ENCODE measurements at places on chromosomes 12 and 14.
A peak's percentile ranks its signal among the peaks of the same experiment; 100 is the strongest.

DNA sequence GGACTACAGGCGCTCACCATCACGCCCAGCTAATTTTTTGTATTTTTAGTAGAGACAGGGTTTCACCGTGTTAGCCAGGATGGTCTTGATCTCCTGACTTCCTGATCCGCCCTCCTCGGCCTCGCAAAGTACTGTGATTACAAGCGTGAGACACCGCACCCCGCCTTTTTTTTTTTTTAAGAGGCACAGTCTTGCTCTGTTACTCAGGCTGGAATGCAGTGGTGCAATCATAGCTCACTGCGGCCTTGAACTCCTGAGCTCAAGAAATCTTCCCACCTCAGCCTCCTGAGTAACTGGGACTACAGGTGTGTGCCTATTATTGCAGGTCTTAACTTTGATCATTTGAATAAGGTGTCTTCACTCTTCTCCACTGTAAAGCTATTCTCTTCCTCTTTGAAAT is 5.3 kb upstream of the GLTP start:
- DNase-seq, result no peak

DNA sequence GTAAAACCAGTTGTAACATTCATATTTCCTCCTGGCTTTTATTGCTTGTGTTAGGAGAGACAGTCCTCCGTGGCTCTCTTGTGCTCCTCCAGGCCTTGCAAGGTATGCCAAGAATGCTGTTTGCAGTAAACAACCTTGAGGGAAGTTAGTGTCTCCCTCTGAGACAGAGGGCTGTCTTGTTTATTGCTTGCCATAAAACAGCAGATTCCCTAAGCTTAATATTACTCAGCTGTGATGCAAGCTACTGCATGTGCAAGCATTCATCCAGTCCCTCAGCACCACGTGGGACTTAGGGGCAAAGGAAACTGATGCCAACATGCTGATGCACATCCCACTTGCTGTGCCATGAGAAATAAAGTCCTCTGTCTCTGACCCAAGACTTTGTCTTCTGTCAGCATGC is 6.6 kb downstream of the POMT2 start:
- no peak for DNase-seq

DNA sequence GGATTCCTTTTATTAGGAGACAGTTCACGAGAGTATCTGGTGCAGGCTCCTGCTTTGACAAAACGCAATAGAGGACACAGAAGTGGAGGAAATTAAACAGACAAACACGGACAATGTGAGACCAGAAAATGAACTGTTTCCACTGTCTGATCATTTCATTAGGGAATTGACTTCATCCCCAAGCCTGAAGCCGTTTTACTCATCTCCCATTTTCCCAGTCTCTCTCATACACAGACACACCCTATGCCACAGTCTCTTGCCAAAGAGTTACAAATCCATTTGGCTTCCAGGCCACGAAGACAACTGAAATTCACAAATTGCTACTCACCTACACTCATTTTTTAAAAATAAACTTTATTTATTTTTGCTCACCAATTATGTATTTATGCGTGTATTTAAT is 1087.8 kb upstream of the TMEM132C start:
- DNase-seq, result no peak

DNA sequence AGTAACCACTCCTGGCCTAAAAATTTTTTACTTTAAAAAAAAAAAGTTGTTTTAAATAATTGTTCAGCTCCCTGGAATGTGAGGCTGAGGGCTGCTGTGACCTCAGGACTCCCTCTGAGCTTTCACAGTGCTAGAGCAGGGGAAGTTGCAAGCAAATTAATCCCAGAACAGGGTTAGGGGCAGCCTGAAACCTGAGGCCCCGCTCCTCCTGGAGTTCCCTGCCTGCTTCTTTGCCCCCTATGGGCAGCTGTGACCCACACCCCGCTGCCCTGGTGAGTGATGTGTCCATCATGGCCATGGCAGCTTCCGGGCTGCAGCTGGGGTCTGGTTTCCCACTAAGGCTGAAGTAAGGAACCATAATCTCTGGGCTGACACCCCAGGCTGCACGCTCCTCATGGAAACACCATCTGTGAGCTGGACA is 9.5 kb downstream of the RITA1 start:
- DNase-seq, result no peak

DNA sequence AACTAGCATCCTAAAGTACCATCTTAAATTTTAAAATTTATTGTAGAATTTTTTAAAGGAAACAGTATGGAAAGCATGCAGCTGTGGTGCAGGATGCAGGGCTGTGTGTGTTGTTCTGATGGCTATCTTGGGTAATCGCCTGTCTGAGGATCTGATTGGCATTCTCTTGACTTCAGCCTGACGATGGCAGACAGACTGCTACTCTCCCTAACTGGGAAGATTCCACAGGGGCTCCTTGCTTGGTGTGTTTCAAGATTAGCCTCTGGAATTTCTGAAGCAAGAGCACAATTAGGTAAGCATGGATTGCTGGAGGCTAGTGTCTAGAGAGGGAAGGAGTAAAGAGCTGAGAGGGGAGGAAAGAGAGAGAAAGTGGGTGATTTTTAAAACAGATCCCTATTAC is 696.8 kb upstream of the LRFN5 start:
- no peak for DNase-seq

DNA sequence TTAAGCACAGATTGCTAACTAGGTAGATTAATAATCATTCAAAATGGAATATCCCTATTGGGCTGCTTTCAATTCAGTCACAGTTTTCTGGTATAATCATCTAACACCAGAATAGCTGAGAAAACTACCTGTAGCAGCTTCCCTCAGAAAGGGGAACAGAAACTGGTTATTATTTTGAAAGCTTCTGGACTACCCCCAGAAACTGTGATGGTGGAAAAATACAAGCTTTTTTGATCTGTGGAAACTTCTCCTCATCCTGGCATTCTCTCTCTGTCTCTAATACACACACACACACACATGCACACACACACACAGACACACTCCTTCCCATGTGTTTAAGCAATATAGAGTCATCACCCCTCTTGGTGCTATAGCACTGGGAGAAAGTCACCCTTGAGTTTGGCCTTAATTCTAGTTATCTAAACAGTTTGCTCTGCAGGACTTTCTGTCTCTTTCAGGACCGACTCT is 251.5 kb upstream of the LMO3 start:
- no peak for DNase-seq

DNA sequence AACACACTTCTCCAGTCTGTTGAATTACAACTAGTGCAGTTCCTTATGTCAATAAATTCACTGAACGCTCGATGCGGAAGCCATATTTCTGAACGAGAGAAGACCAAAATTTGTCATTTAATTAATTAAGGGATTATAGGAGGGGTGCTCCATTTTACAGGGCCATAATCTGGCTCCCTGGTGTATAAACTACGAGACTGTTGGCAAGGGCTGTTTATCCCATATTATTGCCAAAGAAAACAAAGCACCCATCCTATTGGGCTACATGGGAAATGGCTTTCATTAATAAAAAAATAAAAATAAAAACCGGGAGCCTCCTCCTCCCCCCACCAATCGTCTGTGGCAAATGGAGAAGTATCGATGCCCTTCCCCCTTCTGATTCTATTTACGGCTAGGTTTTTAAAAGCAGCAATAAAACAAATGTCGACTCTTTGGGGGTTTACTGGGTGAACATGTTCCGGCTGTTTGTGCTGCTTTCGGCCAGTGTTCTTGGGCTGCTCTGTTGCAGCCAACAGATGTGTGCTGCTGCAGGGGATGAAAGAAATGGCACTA is 24.8 kb downstream of the ATF7 start:
- DNase-seq, result no peak

- peak; percentile 30 for DNase-seq
Measured at GRCh38 chr14:91354979-91355685, 62.5 kb downstream of the CCDC88C start.

- no peak for DNase-seq
Measured at GRCh38 chr14:37585971-37586796, 8.9 kb downstream of the FOXA1 start.

DNA sequence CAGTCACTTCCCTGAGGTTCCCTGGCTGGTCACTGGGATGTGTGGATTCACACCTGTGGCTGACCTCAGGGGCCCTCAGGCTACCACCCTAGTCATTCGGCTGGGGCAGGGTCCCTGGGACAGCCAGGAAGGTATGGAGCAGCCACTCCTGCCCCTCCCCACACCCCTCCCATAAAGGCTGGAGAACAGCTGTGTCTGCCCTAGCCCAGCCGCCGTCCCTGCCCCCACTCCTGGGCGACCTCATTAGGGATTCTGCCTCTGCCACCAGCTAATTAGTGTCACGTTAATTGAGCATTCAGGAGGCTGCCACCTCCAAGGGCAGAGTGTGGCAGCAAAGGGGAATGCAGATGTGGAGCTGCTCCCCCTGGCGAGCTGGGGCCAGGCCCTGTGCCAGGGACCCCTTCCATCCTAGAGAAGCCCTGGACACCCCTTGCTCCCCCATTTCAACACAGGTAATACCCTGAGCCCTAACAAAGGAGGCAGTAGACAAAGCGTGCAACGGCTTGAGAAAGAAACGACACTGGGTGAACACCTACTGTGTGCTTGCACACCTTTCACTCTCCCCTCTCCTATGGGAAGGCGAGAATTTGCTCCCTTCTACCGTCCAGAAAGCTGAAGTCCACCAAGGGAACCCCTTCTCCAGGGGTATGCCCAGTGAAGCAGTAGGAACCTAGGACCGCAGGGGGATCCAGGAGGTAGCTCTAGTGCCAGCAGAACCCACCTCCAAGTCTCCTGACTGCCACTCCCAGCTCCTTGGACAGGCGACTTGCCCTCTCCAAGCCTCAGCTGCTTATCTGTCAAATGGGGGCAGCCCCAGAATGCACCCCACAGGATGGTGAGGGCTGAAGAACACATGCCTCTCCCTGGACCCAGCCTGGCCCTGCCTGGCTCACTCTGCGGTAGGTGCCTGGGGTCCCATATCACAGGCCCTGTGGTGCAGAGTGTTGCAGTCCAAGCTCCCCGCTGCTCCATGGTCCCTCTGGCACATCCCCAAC is 45.1 kb downstream of the FAM222A start:
- no peak for DNase-seq

- DNase-seq, result no peak
Measured at GRCh38 chr12:47981496-47982260, 18.3 kb downstream of the TMEM106C start.

GRCh38 chr12:2794191-2794735 is 507 bp upstream of the FKBP4 start:
- no peak for DNase-seq

GRCh38 chr14:99603471-99604277 is at the start of gene CCDC85C:
TSS of gene CCDC85C (minus strand) at chr14:99604207. CDS start at chr14:99603959, 248 bp downstream.
- DNase-seq, result peak; percentile 36

DNA sequence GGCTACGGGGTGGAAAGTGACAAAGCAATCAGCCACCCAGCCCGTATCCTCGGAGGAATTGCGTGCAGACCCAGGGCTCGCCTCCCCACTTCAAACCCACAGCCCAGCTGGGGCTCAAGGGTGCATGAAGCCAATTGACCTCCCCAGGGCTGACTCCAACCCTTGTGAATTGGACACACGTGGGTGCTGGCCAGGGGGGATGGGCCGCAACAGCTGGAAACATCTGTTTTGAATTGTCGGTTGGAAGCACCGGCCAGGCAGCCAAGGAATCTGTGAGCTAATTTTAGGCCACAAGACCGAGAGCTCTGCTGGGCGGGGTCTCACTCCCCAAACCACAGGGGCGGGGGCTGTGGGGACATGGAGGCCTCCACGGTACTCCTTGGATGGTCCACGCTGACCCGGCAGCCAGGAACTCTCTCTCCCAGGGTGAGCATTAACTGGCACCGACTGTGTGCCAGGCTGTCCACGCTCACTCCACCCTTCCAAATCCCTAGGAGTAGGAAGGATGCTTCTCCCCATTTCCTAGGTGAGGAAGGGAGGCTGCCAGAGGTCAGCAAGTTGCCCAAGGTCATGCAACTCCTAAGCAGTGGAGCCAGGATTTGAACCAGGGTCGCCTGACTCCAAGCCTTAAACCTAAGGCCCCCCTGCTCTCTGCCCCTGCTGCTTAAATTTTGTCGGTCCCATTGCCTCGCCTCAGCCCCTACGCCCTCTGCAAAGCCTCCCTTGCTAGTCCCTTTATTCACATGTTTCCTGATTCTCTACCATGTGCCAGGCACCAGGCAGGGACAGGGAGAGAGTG is 11.9 kb upstream of the TMEM119 start:
- no peak for DNase-seq

- DNase-seq, result no peak
Measured at GRCh38 chr12:4272424-4273272, 914 bp upstream of the CCND2 start.

GRCh38 chr12:122888232-122888752 is 7.6 kb downstream of the VPS37B start:
- peak; percentile 38 for DNase-seq

DNA sequence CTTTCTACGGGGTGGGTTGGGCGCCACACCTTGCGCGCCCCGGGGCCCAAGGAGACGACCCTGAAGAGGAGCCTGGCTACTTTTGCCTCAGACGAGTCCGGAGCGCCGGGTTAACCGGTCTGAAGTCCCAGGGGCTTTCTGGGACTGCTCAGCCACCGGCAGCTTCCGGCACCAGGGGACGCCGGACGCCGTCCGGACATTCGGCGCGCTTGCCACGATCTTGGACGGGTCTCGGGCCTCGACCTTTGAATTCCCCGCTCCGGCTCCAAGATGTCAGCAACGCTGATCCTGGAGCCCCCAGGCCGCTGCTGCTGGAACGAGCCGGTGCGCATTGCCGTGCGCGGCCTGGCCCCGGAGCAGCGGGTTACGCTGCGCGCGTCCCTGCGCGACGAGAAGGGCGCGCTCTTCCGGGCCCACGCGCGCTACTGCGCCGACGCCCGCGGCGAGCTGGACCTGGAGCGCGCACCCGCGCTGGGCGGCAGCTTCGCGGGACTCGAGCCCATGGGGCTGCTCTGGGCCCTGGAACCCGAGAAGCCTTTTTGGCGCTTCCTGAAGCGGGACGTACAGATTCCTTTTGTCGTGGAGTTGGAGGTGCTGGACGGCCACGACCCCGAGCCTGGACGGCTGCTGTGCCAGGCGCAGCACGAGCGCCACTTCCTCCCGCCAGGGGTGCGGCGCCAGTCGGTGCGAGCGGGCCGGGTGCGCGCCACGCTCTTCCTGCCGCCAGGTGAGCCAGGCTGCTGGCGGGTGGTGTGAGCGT is at the start of gene ACOT4:
Gene ACOT4 (plus strand): TSS at position 184 of the 760 bp plus-strand sequence. CDS start 87 bp downstream, at position 271.
- DNase-seq, result peak; percentile 45

DNA sequence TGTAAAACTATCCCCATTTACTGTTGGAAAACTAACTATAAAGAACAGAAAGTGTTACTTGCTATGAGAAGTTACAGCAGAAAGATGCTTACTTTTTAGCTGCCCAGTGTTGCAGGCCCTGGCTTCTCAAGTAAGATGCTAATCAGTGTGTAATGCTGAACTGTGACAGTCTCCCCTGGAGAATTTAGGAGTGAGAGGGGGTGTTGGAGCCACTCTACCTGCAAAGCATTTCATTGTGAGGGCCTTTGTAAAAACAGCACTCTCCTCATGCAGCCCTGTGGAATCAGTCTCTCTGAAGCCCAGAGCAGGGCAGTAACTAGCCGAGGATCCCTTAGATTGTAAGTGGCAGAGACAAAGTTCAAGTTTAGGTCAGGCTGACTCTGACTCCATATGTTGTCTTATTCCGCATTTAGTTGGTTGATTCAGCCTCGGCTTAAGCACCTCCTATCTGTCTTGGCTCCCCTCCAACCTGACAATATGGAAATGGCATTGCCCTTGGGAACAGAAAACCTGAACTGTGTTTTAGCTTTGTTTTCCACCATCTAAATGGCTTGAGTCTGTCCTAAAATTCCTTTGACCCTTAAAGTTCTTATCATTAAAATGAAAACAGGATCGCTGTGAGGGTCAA is 141.3 kb downstream of the PRKCH start:
- DNase-seq, result no peak

GRCh38 chr14:25622763-25623162 is 572.8 kb upstream of the STXBP6 start:
- no peak for DNase-seq

- DNase-seq, result no peak
Measured at GRCh38 chr12:103913100-103913499, 17.1 kb upstream of the HSP90B1 start.
